ENCODE measurements at places on chromosomes 6 and 20. TPM values are rescaled to one million over a fixed set of nuclear protein-coding genes. Genes with fewer than 3 reads are reported as not detected.

The MTCH1 gene
- 292 TPM for total RNA-seq

The SIRPB1 gene
- 0.11 TPM for total RNA-seq

The CENPQ gene
- total RNA-seq: 21.5 TPM

The SAMD10 gene
- total RNA-seq: 1.2 TPM

The PHACTR1 gene
- 13.2 TPM for total RNA-seq

The TREML1 gene
- not detected for total RNA-seq

The LY6G6D gene
- total RNA-seq: not detected

The ADGRF4 gene
- total RNA-seq: 2.7 TPM

The TRAPPC3L gene
- total RNA-seq: not detected

The SALL4 gene
- 0.86 TPM for total RNA-seq

The SRMS gene
- not detected for total RNA-seq

The RAET1L gene
- total RNA-seq: 0.36 TPM

The SLC22A16 gene
- not detected for total RNA-seq

- peak; percentile 68 for DNase-seq
Observed at GRCh38 chr6:149938571-149939355, 3.1 kb upstream of the ULBP2 start.

- no peak for DNase-seq
Observed at GRCh38 chr6:147040121-147040910, 163.9 kb upstream of the STXBP5 start.

GRCh38 chr6:74931558-74931957, 274.3 kb downstream of the COL12A1 start:
- no peak for DNase-seq

DNA sequence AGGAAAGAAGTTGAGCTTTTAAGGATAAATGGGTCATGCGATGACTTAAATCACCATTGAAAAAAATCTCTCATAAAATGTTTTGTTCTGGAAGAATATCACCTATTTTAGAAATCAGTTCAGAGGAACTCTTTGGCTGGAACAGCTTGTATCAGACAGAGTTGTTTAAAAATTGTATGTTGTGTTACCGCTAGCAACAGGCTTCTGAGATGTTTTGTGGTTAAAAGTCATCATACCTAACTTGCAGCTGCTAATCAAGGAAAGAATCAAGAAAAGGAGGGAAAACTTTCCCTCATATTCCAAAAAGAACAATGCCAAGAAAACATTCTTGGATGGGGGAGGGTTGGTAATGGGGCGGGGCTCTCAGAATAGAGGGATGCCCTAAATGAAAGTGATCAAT, 220.7 kb upstream of the CITED2 start:
- DNase-seq: no peak

GRCh38 chr6:138522611-138523010, 23.3 kb upstream of the NHSL1 start:
- no peak for DNase-seq

GRCh38 chr6:142414462-142415250, 112.8 kb downstream of the ADGRG6 start:
- DNase-seq: no peak

GRCh38 chr20:3766422-3767109, 987 bp downstream of the ADISSP start:
- no peak for DNase-seq

GRCh38 chr6:158611039-158611438, 33.5 kb downstream of the DYNLT1 start:
- no peak for DNase-seq

GRCh38 chr6:76466286-76466685, 393.8 kb upstream of the IMPG1 start:
- DNase-seq: no peak

DNA sequence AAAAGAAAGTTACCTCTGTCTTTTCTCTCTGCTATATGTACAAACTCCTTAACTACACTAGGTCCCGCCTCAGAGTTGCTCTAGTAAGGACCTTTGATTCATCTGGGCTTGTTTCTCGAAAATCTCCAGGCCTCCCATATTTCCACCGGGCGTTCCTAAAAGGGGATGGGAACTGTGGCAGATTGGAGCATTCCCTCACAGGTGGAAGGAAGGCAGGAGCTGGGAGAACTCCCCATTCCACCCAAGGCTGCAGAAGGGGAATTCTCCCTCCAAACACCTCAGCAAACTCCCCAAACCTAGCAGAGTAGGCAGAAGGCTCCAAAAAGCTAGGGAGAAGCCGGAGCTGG, 1.6 kb upstream of the TFAP2A start:
- DNase-seq: no peak

- no peak for DNase-seq
Observed at GRCh38 chr6:158115102-158115501, 53.0 kb downstream of the SERAC1 start.

GRCh38 chr6:84517741-84518530, 246.5 kb downstream of the TBX18 start:
- no peak for DNase-seq

DNA sequence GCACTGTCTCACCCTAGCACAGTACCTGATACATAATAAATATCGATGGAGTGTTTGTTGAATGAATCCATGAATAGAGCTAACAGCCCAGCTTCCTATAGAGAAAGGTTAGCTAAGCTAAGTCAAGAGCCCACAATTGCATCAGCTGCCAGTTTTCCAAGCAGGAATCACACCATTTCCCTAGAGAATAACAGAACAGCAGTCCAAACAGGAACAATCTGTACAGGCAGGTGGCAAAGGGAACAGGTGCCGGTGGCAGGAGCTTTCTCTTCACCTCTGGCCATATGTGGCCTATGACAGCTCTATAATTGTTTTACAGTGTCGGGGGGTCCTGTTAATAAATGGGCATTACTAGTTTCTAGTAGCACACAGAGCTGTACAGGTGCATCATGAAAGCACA, 38.8 kb downstream of the ISM1 start:
- no peak for DNase-seq

- DNase-seq: no peak
Observed at GRCh38 chr20:13671916-13672378, 33.2 kb upstream of the TASP1 start.

GRCh38 chr6:138971601-138972000, 16.5 kb downstream of the REPS1 start:
- peak; percentile 34 for DNase-seq

DNA sequence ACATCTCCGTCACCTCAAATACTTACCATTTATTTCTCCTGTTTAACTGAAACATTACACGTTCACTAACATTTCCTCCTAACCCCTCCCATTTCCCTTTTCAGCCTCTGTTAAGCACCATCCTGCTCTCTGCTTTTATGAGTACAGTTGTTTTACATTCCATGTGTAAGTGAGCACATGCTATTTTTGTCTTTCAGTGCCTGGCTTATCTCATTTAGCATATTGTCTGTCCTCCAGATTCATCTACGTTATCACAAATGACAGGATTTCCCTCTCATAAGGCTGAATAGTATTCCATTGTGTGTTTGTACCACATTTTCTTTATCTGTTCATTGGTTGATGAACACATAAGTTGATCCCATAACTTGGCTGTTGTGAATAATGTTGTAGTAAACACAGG, 22.7 kb downstream of the TAF11 start:
- DNase-seq: no peak

- peak; percentile 97 for DNase-seq
Observed at GRCh38 chr6:44662461-44663121, 275.1 kb downstream of the CDC5L start.

DNA sequence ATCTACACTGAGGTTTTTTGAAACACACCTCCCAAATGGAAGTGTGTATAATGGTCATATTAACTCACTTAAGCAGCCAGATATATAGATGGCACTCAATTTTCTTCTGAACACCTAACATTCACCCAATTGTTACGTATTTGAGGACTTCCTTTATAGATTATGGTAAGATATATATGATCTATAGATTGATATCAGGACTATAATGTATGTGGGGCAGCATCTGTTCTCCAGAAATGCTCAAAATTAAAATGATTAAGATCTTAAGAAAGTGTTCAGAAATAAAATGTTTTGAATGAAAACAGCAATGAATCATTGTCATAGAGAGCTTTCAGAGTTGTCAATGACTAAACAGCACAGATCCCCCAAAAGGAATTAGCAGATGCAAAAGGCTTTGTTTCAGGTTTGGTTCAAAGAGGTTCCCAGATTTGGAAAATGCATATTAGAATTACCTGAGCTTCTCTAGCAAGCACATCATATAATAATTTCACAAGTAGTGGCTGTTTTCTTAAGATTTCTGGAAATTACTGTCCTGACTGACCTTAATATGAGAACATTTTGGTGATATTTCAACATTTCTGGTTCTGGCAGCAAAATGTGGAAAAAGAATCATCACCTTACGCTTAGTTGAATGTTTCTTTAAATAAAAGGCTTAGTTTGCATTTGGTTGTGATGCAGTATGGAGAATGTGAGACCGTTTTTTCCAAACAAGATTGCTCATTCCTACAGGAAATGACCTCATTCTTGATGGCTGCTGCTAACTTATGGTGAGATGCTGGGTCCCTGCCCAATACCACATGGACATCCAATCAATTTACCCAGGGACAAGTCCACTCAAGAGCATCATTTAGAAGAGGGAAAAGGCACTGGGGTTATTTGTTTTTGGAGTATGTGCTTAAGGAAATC, 31.5 kb downstream of the TRAF3IP2 start:
- DNase-seq: peak; percentile 83

DNA sequence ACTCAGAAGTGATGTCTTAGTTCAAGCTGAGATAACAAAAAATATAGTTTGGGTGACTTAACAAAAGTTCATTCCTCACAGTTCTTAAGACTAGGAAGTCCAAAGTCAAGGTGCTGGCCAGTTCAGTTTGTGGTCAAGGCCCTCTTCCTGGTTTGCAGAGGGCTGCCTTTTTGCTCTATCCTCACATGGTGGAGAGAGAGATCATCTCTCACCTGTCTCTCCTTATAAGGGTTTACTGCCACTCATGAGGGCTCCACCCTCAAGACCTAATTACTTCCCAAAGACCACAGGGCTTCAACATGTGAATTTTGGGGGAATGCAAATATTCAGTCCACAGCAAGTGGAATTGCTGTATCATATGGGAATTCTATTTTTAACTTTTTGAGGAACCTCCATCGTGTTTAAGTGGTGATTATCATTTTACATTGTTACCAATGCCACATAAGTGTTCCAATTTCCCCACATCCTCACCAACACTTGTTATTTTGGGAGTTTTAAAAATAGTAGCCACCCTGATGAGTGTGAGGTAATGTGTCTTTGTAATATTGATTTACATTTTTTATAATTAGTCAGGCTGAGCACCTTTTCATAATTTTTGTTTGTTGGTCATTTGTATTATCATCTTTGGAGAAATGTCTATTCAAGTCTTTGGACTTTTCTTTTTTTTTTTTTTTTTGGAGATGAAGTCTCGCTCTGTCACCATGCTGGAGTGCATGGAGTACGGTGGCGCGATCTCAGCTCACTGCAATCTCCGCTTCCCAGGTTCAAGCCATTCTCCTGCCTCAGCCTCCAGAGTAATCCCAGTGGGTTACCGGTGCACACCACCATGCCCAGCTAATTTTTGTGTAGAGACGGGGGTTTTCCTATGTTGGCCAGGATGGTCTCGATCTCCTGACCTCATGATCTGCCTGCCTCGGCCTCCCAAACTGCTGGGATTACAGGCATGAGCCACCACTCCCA, 112.2 kb downstream of the SESN1 start:
- DNase-seq: no peak

GRCh38 chr6:27806981-27807440, 105.2 kb downstream of the OR2B2 start:
- DNase-seq: no peak

DNA sequence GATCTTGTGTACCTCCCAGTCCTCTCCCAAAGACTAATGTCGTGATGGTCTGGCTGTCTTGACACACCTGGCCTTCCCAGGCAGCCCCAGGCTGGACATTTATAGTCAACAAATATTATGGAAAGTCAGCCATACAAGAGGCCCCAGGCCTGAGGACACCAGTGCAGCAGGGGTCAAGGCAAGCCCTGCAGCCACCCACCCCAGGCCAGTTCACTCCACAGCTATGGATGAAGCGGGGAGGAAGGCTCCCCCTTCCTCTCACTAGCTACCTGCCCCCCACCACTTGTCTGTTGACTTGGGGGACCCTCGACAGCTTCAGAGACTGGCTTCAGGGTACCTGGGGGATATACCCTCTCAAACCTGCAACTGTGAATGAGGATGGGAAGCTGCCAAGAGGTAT, 132.1 kb downstream of the MRPL14 start:
- no peak for DNase-seq

DNA sequence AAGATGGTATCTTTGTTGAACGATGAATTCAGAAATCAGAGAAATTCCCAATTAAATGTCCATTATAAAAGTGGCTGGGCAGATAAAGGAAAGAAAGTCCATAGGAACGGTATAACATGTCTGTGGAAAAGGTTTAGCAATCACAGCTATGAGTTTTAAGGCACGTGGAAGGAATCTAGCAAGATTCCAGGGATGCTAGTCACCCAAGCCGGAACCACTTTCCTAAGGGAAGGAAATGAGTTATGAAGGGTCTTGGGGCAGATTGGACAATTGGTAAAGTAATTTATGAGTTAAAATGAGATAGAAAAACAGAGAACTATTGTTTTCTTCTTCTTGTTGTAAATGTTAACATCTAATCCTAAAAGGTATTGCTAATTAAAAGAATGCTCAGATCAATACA, 384.8 kb downstream of the ADGRB3 start:
- DNase-seq: no peak

- DNase-seq: no peak
Observed at GRCh38 chr6:135853986-135854385, 2.5 kb downstream of the PDE7B start.

DNA sequence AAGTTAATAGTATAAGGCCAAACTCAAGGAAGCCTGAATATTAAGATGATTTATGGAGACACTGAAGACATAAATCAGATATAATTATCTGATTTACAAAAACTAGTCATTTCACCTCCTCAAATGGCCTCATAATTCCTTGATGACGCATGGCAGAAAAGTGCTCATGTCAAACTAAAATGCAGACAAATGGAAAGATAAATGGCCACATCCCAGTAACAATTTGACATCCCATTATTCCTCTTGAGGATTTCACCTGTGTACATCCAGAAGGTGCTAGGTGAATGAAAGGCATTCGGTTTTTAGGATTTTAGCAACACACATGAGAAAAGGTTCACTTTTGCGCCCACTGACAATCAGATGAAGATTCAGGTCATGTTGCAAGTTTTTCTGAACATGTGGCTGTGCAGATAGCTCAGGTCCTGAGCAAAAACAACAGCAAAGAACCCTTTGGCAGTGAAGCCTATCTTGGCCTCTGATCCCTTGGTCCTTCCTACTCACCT, 24.2 kb downstream of the SGK1 start:
- no peak for DNase-seq

DNA sequence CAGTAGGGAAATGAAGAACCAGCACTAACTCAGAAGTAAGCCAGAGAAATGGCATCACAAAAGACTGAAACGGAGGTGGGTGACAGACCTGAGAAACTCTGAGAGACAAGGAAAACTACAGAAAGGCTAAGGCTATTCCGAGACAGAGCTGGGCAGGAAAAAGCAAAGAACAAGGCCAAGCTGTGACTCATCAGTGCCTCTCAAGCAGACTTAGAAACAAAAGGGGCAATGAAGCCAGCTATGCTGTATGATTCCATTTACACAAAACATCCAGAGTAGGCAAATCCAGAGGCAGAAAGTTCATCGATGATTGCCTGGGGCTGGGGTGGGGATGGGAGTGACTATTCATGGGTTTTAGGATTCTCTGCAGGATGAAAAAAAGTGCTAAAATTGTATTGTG, 50.0 kb downstream of the SLC23A2 start:
- peak; percentile 65 for DNase-seq

All from Daoy (cell line).